ENCODE measurements at places on chromosomes 16 and 17. TPM values are rescaled to one million over a fixed set of nuclear protein-coding genes. Genes with fewer than 3 reads are reported as not detected.

- no peaks in the 10 kb centered on the region for H3K27me3 ChIP-seq
- no peak overlapping the region for H3K4me3 ChIP-seq
- no peaks in the 10 kb centered on the region for H3K36me3 ChIP-seq
These were observed 87.2 kb upstream of the TOX3 start for GRCh38 chr16:52634104-52634503.

DNA sequence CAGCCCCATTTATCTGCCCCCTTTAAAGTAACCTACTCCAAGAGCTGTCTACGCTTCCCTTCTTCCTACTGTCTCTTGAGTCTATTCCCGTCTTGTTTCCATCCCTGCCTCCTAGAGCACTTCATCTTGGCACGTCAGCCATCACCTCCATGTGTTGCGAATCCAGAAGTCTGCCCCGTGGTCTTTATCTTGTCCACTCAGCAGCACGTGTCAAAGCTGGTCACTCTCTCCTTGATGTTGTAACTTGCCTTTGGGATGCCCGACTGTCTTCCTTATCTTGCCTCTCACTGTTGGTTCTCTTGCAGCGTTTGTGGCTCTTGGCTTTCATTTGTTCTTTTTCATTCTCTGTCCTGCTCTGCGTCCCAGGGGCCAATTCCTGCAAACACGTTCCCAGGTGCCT, 99.4 kb downstream of the PLCG2 start:
- no peaks in the 10 kb centered on the region for H3K36me3 ChIP-seq
- H3K27me3 ChIP-seq, result no peaks in the 10 kb centered on the region
- no peak overlapping the region for H3K4me3 ChIP-seq
- no peaks in the 10 kb centered on the region for H3K4me1 ChIP-seq

DNA sequence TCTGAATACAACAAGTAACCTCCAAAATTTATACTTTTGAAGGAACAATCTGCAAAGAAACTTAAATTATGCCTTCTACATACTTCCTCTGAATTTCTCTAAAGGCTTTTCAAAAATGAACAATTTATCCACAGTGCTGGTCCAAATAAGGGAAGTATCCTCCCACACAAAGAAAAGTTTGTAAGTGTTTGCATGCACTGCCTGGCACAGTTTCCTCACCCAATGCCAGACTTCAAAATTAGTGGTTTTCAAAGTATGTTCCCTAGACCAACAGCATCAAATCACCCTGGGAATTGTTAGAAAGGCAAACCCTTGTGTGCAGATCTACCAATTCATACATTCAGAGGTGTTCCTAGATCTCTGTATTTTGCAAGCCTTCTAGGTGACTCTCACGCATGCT, 82.5 kb downstream of the PCTP start:
- H3K4me1 ChIP-seq, result no peaks in the 10 kb centered on the region
- H3K36me3 ChIP-seq, result no peaks in the 10 kb centered on the region

Gene RAMP2
- 26.6 TPM for total RNA-seq

Gene MRC2
- 19.6 TPM for total RNA-seq

Gene TEX19
- total RNA-seq, result not detected

Gene AOC3
- 58.1 TPM for total RNA-seq
